A549 treated with DMSO at 1 μM for 4 hours (cell line): ENCODE measurements at places on chromosomes 3 and 15. TPM values are rescaled to one million over a fixed set of nuclear protein-coding genes. Genes with fewer than 3 reads are reported as not detected.

FSIP1 gene
- total RNA-seq, result 0.40 to 0.73 TPM (median 0.64 TPM) in 5 replicates

ACKR4 gene
- total RNA-seq, result 0.03 TPM in 1 of 5 replicates, not detected in the others

CPLX3 gene
- total RNA-seq, result 0.06 TPM in 1 of 5 replicates, not detected in the others

GPR149 gene
- not detected in 5 replicates for total RNA-seq
